ENCODE measurements at places on chromosomes 12 and 14.

GRCh38 chr12:124359671-124360581 is 65.0 kb downstream of the RFLNA start:
- no peak for DNase-seq

GRCh38 chr14:50342221-50343078 is 30.3 kb downstream of the DMAC2L start:
- peak; percentile 71 for DNase-seq

DNA sequence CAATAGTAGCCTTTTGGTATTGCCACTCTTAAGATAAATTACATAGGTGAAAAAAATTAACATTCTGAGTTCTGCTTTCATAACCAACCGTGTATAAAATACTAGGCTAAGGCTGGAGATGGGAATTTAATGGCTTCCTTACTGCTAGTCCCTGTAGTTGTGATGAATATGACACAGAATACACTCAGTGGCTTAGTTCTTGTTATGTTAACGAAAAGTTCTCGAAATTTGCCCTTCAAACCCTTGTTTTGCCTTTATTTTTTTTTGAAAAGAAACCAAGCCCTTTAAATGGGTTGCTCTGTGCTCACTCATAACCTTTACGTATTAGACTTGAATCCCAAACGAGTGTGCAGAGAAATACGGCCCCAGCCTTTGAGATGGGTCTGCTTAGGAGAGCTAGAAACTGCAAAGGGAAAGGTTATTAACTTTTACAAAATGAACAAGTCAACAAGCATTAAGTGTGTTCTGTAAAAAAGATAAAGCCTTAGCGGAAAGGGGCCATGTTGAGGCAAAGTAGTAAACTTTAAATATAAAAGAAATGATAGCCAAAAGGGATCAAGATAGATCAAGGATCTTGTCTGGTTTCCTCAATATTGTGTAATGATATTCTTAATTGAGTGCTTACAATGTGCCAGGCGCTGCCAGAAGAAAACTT is 1.7 kb downstream of the NUDT4 start:
- peak; percentile 63 for DNase-seq

DNA sequence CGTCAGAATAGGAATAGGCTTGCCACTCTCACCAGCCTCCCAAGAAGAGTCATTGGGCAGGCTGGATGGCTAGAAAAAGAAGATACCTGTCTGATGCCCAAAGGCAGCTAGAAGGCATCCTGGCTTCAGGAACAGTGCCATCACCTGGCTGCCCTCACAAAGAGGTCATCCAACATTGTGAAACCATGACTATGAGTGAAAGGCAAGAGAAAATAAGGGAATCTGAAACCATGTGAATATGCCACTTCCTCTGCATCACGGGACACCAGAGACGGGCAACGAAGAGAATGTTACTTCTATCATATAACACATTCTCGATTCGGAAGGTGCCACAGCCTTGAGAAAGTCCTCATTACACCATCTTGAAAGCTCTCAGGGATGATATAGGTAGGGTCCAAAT is 182.0 kb downstream of the DAD1 start:
- no peak for DNase-seq

DNA sequence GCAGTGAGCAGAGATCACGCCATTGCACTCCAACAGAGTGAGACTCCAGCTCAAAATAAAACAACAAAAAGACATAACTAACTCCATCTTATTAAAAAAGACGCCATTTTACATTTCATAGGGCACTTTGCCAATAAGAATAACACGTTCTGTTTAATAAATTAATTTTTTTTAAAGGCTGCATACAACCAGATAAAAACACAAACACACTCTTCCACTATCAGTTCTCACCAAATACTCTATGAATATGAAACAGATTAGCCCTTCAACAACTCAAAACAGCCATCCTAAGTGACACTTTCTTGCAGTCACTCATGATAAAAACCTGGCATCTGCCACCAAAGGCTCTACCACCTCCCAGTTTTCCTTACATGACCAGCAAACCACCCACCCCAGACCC is 16.1 kb downstream of the AICDA start:
- DNase-seq = no peak

DNA sequence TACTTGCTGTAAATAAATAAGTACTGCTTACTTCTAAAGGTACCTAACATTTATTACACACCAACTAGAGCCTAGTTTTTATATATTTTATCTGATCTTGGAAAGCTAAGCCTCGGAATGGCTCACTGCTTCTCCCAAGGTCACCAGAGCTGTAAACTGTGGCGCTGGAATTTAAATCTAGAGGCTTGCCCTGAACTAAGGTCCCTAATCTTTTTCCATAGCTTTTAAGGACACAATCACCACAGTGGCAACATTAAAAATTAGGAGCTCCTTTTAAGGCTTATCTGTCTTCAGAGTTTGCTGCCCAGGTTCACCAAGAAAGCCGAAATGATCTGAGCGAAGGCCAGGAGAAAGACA is 670 bp downstream of the CCNB1IP1 start:
- DNase-seq = no peak

GRCh38 chr12:51087818-51088217 is 4.4 kb upstream of the CSRNP2 start:
- no peak for DNase-seq

DNA sequence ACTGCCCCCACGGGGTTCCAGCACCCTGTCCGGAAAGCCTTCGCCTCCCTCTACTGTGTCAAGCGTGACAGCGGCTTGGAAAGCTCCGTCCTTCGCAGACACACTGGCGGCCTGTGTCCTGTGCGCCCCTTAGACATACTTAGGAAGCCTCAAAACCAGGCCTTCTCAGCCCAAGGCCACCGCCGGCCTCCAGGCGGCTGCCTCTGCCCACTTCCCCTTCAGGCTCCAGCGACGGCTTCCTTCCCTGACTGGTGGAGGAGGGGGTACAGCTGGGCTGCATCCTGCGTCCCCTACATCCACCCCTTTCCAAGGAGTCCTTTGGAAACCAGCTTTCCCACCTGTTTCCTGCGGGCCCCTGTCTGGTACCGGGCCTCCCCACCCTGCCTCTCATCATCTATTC is 2.5 kb upstream of the CACNA2D4 start:
- DNase-seq = peak; percentile 44

DNA sequence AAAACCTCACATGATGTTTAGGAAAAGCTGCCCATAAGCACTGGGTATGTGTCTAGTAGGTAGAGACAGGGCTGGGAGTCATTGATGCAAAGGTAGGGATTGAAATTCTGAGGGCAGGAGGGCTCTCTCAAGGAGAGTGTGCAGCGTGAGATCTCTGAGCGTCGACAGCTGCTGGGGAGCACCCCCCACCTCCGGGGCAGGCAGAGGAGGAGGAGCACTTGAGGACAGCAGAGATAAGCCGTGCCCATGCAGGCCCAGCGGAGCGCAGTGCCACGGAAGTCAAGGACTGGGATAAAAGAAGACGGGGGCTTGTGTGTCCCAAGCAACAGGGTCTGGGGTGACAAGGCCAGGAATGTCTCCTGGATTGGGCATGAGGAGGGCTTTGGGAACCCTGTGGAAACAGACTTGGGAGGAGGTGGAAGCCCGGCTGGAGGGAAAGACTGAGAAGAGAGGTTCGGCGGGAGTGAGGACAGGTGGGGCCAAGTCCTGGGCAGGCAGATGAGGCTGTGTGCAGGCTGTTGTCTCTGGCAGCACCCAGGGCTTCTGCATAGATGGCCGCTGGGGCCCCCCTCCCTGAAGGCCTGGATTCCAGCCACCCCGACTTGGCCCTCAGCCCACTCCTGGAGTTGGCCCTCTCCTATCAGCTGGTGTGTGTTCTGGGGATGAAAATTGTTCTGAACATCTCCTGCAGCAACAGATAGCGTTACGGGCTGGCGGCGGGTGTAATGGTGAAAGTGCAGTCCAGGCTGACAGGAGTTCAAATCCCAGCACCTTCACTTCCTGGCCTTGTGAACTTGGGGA is 1.9 kb downstream of the CACNA2D4 start:
- DNase-seq = no peak

- no peak for DNase-seq
Measured at GRCh38 chr14:89728964-89729363, 225.6 kb downstream of the EFCAB11 start.

GRCh38 chr12:59386236-59386635 is 209.6 kb upstream of the SLC16A7 start:
- DNase-seq = no peak

DNA sequence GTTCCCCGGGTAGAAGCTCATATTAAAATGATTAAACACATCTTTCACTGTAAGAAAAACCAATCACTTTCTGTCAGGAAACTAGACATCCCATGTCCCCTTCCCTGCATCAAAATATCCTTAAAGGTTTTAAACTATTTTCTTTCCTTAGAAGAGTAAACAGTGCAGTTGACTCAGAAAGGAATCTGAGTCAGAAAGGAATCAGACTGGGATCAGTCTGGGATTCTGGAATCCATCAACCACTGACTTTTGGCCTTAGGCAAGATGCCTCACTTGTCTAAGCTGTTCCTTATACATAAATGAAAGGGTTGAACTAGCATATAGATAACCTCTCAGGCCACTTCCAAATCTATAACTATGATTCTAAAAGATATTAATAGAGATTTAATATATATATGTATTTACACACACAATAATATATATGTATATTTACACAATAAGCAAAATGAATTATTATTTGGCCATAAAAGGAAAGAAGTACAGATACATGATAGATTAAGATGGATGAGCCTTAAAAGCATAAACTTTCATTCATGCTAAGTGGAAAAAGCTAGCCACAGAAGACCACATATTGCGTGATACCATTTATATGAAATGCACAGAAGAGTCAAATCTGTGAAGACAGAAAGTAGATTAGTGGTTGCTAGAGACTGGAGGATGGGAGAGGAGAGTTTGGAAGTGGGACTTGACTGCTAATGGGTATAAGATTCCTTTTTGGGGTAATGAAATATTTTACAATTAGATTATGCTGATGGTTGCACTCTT is 114.4 kb downstream of the SLC38A1 start:
- no peak for DNase-seq

GRCh38 chr14:28770630-28771029 is 4.0 kb downstream of the FOXG1 start:
- no peak for DNase-seq

- DNase-seq = no peak
Measured at GRCh38 chr14:24828486-24828885, 194.5 kb upstream of the GZMB start.

DNA sequence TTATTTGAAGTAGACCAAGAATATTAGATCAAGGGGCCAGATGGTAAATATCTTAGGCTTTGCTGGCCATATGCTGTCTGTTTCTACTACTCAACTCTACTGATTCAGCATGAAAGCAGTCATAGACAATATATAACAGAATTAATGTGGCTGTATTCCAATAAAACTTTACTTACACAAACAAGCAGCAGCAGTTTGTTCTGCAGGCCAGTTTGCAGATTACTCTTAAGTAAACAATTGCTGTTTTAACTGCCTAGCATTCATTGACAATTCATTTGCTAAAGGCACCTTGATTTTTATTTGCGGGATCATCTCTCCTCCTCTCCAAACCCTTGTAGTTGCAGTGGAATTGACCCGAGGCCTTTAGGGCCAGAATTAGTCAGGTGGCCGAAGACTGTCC is 94.1 kb upstream of the GARIN6 start:
- no peak for DNase-seq

- no peak for DNase-seq
Measured at GRCh38 chr12:79317179-79317847, 373.5 kb downstream of the PAWR start.

- DNase-seq = no peak
Measured at GRCh38 chr12:107612508-107612907, 73.1 kb upstream of the PWP1 start.

DNA sequence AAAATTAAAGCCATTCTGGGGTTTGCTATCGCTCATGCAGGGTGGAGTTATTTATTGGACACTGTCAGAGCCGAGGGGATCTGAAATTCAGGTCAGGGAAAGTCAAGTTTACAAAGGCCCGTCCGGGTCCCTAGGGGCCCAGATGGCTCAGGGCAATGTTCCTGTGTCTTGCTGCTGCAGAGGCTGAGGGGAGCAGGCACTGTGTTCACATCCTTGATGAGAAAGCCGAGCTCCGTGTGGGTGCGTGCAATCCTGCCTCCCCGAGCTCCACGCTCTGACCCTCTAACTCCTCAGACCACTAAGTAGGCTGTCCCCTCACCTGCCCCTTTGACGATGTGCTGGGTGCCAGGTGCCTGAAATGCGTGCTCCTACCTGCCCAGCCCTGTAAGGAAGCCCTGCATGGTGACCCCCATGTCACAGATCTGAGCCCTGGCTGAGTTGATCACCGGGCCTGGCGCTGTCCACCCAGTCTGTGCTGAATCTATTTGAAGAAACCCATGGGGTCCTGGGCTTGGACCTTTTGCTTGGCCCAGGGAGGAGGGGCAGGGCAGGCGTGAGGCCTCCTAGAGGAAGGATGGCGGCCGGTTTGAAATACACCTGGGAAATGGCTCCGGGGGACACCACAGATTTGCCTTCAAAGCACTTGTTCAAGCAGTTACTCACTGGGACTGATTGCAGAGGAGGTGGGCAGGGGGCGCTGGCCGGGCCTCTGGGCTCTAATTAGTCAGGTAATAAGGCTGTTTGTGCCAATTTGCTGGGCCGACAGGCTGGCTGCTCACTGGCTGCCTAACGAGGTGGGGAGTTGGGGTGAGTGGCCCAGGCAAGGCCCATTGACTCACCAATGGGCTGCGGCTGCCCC is 204.3 kb downstream of the KIF26A start:
- no peak for DNase-seq

- no peak for DNase-seq
Measured at GRCh38 chr12:95168746-95169145, 48.5 kb downstream of the FGD6 start.

GRCh38 chr12:116026768-116027550 is 250.5 kb downstream of the MED13L start:
- DNase-seq = no peak

DNA sequence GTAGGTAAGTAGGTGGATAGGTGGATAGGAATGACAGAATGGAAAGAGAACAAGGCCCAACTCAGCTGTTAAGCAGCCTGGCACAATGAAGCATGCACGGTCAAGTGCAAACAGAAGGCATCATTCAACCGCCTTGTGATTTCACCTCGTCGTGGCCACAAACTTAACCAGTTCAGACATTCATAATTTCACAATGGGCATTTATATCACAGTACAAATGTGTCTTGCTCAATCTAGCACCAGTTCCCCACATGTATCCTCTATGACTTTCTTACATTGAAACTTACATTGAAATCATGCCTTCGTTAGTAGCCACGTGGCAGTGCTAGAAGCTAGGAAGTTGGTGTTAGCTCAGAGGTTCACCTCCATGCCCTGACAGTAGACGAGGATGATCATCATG is 207.5 kb downstream of the ETV6 start:
- DNase-seq = no peak

DNA sequence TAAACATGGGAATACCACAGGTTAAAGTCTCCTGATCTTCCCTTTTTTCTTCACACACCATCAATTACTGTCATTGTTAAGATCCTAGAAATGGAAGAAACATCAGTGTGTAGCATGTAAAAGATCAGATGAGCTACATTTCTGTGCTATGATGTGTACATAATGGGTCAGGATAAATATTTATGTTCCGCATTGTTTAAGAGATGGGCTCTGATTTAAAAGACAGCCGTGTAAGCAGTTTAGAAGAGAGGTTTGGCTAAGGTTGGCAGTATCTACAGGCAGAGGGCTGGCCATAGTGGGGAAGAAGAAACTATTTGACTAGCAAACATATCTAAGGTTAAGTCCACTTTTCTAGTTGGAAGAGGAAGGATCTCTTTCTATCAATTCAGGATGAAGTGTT is 49.4 kb downstream of the LRRC9 start:
- DNase-seq = no peak
